ENCODE measurements at places on chromosomes 4 and X.

DNA sequence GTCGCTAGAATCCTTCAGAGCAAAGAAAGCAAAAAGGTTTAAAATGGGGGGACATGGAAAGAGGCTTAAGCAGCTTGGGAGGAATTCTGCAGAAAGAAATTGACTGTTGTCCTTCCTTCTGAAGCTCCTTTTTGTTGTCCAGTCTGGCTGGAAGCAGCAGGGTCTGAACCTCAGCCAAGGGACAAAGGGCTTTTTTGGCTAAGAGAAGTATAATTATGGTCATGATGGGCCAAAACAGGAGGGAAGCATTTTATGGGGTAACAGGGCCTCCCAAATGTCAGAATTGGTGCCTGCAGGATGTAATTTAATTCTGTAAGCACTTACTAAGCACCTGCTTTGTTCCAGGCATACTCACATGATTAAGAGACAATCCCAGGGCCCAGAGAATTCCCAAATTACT, 74.2 kb upstream of the CPEB2 start:
- DNase-seq: no peak

- DNase-seq: no peak
These were observed 239.7 kb downstream of the RAB28 start for GRCh38 chr4:13244444-13244843.

DNA sequence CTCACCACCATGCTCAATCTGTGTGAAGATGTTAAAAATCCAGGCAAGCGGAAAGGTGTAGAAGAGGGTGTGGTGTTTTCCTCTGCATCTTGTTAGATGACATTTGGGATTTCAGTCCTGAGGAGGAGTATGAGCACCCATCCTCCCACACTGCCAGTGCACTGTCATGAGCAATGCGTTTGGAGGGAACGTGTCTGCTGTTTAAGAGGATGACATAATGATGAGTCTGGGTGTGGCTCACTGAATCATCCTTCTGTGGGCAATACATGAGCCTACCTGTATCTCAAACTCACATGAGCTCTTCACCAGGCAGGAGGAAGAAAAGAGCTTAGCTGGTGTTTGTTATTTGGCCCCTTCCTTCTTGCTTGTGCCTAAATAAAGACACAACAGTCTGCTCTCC, 67.9 kb upstream of the ARX start:
- DNase-seq: no peak

- no peak for DNase-seq
These were observed 25.4 kb upstream of the EREG start for GRCh38 chr4:74339501-74339900.

DNA sequence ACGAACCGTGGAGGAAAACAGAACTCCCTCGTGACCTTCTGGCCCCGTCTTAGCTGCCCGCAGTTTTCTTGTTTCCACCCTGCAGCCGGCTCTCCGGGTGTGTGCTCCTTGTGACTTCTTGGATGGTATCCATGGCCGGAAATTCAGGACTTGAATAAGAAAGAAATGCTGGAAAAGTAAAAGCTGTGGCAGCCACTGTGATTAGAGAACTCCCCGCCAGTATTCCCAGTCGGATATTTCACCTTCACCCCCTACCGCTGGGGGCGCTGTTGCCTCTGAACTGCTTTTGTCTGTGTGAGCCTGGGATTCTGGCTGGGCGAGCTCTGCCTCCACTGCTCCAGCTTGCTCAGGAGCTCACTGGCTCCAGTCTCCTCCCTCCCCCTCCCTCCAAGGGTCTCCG, 41.5 kb upstream of the CYP4V2 start:
- DNase-seq: no peak

- DNase-seq: no peak
These were observed 128.7 kb downstream of the ARHGAP24 start for GRCh38 chr4:85603437-85604336.

- DNase-seq: peak; percentile 32
These were observed 3.6 kb downstream of the NKX1-1 start for GRCh38 chr4:1402516-1403091.

- no peak for DNase-seq
These were observed 43.7 kb upstream of the MAPK10 start for GRCh38 chr4:86403575-86403974.

GRCh38 chr4:184191267-184191666, 26.4 kb downstream of the ENPP6 start:
- DNase-seq: no peak

- no peak for DNase-seq
These were observed 66.1 kb downstream of the KLHL4 start for GRCh38 chrX:87583679-87584078.

GRCh38 chr4:108355902-108356535, 187.3 kb upstream of the LEF1 start:
- no peak for DNase-seq

- no peak for DNase-seq
These were observed 27.0 kb downstream of the GYG2 start for GRCh38 chrX:2855761-2856160.

GRCh38 chr4:11149612-11150259, 279.0 kb downstream of the HS3ST1 start:
- DNase-seq: no peak

GRCh38 chr4:4532371-4533154, 9.3 kb downstream of the STX18 start:
- no peak for DNase-seq
